ENCODE measurements at places on chromosomes 12 and 14. TPM values are rescaled to one million over a fixed set of nuclear protein-coding genes. Genes with fewer than 3 reads are reported as not detected.

Gene APEX1
- 57.7 TPM for total RNA-seq

Gene CCDC175
- total RNA-seq, result not detected

Gene RIPK3
- 6.2 TPM for total RNA-seq

- no peak for DNase-seq
Observed at GRCh38 chr14:71734885-71735284, 197.3 kb upstream of the RGS6 start.

Gene CCDC197
- not detected for total RNA-seq

Gene PLEKHG7
- total RNA-seq, result 0.81 TPM

Gene EAPP
- total RNA-seq, result 16.7 TPM

- DNase-seq, result no peak
Observed at GRCh38 chr14:104087505-104087904, 2.0 kb downstream of the ASPG start.

DNA sequence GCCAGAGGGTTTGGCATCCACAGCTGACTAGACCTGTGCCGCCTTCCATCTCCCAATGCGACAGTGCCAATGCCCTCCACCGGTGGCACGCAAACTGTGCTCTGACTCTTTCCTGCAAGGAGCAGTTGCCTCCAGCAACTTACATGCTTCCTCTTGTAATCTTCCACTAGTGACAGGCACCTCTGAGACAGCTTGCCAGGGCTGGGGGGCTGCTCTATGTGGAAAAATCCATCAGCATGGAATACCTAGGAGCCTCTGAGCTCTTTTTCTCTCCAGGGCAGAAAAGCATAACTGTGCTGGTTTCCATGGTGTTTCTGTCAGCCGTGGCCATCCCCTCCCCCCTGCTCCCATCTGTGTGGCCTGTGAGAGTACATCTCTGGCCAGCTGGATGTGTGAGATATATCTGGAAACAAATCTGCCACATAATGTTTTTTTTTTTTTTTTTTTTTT is 110.6 kb downstream of the MYRFL start:
- DNase-seq, result no peak

GRCh38 chr14:49058511-49058910 is 527.7 kb downstream of the RPS29 start:
- no peak for DNase-seq

- DNase-seq, result no peak
Observed at GRCh38 chr14:52080158-52080800, 11.4 kb upstream of the NID2 start.

Gene KRT83
- total RNA-seq, result not detected

DNA sequence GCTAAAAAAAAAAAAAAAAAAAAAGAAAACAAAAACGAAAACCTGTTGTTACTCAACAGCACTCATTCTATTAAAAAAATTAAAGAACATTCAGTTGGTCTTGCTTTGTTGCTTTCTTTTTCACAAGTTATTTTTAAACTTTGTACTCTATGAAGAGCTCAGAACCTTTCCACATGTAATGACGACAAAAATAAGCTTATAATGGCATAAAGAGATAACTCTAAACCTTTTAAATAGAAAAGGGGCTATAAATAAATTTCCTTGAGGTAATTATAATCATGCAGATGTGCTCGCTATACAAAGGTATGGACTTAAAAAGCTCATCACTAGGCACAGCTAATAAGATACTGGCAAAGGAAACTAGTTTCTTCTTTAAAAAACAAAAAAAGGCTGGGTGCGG is 13.4 kb downstream of the NR2C1 start:
- DNase-seq, result no peak

- DNase-seq, result no peak
Observed at GRCh38 chr14:103463851-103464250, 58.8 kb downstream of the CKB start.

Gene RAB3IP
- 22.0 TPM for total RNA-seq

Gene MAP3K12
- total RNA-seq, result 3.9 TPM

- no peak for DNase-seq
Observed at GRCh38 chr12:22262309-22262708, 72.2 kb downstream of the ST8SIA1 start.

DNA sequence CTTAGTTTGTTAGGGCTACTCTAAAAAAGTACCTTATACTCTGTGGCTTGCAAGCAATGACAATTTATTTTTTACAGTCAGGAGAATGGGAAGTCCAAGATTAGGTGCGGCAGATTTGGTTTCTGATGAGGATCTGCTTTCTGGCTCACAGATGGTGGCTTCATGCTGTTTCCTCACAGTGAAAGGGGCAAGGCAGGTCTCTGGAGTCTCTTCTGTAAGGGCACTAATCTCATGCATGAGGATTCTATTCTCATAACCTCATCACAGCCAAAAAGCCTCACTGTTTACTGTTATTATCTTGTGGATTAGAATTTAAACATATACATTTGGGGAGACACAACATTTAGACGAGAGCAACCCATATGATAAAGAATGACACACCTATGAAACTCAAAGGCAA is 1957.4 kb upstream of the SEL1L start:
- DNase-seq, result no peak

Gene OLR1
- 0.83 TPM for total RNA-seq

- DNase-seq, result no peak
Observed at GRCh38 chr14:76424359-76424758, 48.4 kb downstream of the ESRRB start.

Gene DAO
- not detected for total RNA-seq

DNA sequence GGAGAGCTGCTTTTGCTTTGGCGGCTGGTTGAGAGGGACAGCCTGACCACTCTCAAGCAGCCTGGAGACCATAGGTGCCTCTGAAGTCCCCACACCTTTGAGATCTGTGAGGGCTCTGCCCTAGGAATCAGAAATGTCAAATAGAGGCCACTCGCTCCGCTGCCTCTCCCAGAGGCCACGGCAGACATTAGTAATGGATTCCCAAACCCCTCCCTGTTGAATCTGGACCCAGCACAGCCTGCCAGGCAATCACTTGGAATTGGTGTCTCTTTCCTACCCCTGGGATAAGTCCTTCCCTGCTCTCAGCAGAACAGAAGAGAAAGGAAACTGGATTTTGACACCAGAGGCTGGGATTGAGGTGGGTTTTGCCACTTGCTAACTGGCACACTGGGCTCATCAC is 25.0 kb downstream of the MMAB start:
- no peak for DNase-seq

DNA sequence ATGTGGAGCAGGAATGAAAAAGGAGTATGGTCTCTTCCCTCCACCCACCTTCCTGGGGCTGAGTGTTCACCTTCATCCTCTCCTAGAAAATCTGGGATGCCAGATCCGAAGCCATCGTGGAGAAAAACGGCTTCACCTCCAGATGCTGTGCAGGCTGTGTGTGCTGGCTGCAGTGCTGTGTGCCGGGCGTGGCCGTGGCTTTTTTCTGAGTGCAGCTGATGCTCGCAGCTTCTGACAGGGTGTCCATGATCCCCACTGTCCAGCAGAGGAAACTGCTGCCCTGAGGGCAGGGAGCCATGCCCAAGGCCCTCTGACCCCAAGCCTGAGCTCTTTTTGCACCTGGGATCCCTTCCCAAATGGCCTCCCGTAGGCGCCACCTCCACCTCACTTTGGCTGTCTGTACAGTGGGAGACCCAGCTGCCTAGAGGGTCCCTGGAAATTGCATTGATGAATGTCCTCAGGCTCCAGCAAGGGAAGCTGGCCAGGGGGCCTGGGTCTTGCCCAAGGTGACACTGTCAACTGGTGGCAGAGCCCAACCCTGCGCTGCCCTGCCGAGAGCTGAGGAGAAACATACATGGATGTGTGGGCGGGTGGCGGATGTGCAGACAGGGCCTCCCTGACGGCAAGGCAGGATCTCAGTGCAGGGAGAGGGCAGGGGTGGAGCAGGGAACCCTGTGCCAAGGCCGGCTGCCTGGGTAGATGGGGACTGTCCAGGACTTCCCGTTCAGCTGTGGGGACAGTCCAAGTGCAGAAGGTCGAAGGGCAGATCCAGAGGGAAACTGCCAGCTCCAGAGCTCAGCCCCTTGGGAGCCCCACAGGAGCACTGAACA is 53.3 kb downstream of the BEGAIN start:
- DNase-seq, result peak; percentile 78

DNA sequence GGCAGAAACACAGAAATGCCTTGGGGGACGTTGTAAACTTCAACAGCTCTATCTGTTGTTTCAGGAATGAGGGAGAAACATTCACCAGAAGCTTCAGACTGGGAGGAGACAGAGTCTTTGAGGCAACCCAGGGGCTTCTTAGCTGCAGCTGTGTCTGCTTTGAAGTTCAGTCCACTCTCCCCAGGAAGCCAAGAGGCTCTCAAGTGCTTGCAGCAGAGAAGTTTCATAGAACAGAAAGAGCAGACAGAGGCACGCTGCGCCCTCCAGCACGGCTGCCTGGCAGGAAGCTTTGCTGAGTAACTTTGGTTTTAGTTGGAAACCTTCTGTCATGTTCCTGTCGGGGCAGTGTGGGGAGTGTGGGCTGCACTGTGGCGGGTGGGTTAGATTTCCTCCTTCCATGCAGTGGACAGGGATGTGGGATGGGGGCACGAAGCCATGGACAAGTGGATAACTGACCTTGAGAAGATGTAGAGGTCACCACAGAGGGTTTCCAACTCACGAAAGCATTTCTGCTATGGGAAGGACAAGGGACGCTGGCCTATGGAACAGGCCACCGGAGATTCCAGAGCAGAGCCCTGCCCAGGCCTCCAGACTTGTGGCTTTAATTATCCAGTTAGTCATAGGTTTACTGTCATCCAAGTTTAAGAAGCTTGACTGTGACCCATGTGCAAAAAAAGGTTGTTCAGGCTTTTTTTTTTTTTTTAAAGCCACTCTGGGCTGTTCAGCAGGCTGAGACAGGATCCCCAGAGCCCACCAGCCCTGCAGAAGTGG is 107.7 kb downstream of the ARF6 start:
- peak; percentile 17 for DNase-seq

- no peak for DNase-seq
Observed at GRCh38 chr12:23211384-23212320, 586.7 kb downstream of the ETNK1 start.

Measured in pancreas (tissue), 10 donors.